GOT3 (cell line): ENCODE measurements at places on chromosomes 7 and 10.

DNA sequence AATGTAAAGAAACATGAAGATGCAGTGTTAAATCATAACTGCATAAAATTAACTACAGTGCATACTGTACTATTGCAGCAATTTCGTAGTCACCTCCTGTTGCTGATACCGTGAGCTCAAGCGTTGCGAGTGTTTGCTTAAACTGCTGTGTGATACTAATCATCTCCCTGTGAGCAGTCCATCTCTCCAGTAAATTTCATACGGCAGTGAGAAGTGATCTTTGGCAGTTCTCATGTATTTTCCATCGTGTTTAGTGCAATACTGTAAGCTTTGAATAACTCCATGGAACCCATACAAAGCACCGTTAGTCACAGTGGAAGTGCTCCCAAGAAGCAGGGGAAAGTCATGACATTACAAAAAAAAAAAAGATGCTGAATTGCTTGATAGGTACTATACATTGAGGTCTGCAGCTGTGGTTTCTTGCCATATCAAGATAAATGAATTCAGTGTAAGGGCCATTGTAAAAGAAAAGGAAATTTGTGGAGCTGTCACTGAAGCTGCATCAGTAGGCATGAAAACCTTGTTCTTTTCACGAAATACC, 360.4 kb downstream of the EXOC4 start:
- no peak for DNase-seq

GRCh38 chr7:54705436-54705835, 53.6 kb downstream of the SEC61G start:
- DNase-seq = no peak

DNA sequence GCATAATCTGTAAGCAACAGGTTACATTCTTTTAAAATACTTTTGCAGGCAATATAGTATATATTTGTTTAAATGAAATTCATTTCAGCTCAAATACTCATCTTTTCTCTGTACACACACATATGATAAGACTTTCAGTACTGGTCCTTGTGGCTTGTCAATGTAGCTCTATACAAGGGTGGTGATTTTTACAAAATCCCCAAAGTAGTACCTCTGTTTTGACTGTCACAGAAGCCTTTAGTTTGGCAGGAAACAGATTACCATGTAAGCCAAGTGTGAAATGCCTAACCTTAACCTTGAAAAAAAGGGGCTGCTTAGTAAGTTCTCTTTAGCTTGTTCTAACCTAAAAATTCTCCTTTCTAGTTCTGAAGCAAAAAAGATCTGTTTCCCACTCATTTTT, 87.9 kb downstream of the KCND2 start:
- DNase-seq = no peak

- DNase-seq = no peak
These were observed 391.9 kb upstream of the NPVF start for GRCh38 chr7:25619963-25620799.

- no peak for DNase-seq
These were observed 2.0 kb downstream of the GRIFIN start for GRCh38 chr7:2474224-2474623.

GRCh38 chr10:91864744-91865143, 44.5 kb downstream of the FGFBP3 start:
- no peak for DNase-seq

DNA sequence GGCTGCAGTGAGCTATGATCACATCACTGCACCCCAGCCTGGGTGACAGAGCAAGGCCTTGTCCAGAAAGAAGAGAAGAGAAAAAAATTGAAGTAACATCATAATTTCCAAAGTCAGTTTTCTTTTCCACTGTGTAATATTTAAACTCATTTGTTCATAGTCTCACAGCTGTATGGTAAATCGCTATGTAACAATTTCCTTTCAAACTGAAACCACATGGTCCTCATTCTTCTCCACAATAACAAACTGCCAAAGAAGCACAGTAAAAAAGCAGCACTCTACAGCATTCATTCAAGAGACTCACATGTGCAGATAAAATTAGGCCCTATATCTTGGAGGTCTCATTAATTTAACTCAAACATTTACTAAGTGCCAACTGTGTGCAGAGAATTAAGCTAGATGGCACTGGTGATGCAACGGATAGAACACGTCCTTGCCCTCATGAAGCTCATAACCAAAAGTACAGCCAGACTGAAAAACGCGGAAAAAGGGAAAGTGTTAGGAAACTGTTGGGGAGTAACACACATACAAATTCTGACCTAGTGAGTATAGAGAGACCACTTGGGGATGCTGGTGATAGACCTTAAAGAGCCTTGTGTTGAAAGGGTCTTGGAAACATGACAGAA, 174.0 kb upstream of the KCTD7 start:
- no peak for DNase-seq

DNA sequence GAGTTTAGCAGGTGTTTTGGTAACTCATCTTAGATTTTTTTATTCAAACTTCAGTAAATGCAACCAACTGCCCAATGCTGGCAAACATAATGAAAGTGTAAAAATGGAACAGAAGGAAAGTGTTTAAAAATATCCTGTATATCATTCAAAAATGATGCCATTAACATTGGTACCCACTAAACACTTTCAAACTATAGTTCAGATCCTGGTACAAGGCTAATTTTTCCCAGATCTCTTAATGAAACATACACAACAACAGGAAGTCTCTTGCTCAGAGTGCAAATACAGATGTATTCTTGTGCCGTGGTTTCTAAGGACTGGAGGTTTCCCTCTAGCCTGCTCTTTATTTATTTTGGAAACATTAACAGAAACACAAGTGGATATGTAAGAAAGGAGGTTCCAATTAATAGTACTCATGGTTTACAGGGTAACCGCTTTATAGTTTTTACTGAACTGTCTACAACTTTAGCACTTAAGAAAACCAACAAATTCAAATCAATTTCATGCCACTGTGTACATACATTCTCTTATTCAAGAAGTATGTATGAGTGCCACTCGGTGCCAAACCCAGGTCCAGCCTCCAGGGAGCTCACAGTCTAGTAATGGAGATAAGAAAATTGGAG, 176.0 kb upstream of the AKR1E2 start:
- DNase-seq = no peak

DNA sequence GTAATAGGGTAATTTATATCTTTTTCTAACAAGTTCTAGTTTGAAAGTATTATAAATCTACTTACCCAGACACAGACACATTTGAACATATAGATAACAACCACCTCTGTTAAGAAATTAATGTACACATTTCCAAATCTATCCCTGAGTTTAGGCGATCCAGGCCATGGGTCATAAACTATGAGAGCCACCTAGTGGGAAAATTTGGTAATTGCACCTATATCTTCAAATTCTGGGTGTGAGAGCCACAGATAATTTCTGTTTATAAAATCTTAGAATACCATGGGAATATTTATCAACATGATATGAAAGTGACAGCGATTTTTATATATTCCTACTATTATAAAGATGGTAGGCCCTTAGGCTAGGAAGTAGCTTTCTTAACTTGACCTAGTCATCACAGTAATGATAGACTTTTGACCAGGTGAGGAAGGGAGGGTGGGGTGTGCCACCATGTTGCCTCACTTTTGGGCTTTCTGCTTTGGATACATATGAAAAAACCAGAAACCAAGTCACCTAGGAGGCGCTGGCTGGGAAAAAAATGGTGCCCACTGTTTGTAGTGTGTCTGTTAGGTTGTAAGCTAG, 8.0 kb upstream of the EPHA1 start:
- no peak for DNase-seq

GRCh38 chr7:142104550-142105527, 6.7 kb upstream of the MGAM2 start:
- DNase-seq = no peak
